ENCODE measurements at places on chromosomes 12 and 14. TPM values are rescaled to one million over a fixed set of nuclear protein-coding genes. Genes with fewer than 3 reads are reported as not detected.

DNA sequence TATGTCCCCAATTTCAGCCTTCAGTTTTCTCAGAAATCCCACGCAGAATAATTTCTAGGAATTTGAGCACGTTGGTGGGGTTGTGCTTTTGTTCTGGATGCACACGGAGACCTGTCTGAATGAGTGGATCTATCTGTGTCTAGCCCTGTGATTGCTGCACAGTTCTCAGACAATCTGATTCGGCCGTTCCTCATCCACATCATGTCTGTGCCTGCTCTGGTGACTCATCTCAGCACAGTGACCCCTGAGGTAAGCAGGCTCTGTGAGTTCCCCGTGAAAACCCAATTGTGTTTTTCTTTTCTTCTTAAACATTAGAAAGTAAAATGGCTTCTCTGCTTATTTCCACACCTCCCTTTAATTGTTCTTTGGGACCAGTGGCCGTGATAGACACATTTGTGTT, 20.2 kb downstream of the UBE3B start:
- DNase-seq = no peak

GRCh38 chr14:106277503-106277902, 751.1 kb downstream of the TMEM121 start:
- no peak for DNase-seq

The LRP1-AS gene
- total RNA-seq = not detected

DNA sequence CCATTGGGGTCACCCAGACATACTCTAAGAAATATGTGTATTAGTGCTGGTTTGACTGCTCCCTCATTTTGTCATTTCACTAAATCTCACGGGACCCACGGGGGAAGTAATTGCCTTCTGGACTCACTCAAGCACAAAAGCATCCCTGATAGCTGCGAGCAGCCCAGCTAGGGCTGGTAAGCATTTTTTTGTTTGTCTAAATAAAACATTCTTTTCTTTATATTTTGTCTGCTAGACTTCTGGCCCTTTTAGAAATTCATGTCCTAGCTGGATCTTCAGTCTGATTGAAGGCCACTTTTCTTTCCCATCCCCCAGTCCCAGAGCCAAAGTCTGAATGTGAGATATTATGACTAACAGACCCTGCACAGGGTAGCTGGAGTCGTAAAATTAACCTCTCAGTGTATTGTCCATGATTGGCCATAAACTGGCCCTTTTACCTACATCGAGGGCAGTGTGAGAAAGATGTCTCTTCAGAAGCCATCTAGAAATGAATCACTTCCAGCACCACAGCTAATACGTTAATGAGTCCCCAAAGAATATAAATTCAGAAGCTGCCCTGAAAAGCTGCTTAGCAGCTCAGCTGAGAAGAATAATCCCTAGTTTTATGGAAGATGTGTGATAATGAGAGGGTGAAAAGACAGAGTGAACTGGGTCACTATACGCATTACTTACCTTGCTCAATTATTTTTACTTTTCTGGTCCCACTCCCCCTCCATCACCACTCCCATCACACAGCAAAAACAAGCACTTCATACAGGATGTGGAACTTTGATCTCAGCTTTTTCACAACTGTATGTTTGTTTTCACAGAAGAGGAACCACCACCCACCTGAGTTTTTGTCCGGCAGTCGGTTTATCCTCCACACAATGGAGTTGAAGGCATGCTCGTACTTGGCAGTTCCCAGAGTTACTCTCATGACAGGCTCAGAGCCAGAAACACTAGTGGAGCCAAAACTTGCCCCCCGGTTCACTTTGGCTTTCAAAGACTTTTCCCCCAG, 55.6 kb upstream of the GTF2A1 start:
- DNase-seq = no peak

GRCh38 chr12:94235848-94236247, 87.5 kb downstream of the PLXNC1 start:
- no peak for DNase-seq

- no peak for DNase-seq
Observed at GRCh38 chr14:77830692-77831091, 30.8 kb downstream of the ADCK1 start.

The FOXG1 gene
- total RNA-seq = not detected

DNA sequence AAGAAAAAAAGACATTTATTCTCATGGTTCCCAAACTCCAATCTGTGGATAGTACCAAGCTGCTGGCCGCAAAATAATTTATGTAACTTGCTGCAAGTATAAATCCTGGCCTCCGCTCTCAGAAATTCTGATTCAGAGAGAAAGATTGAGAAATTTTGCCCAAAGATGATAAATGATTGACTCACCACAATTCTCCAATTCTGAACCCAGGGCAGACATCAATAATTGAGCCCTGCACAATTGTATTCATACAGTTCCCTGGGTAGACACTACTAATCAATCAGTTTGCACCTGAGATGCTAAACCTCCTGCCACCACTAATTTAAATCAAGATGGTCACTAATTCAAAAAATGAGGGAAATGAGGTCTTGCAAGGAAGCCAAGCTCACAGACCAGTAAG, 38.2 kb downstream of the TRPV4 start:
- DNase-seq = no peak

The PLEKHD1 gene
- not detected for total RNA-seq

GRCh38 chr14:76777721-76778120, 16.5 kb downstream of the VASH1 start:
- no peak for DNase-seq

DNA sequence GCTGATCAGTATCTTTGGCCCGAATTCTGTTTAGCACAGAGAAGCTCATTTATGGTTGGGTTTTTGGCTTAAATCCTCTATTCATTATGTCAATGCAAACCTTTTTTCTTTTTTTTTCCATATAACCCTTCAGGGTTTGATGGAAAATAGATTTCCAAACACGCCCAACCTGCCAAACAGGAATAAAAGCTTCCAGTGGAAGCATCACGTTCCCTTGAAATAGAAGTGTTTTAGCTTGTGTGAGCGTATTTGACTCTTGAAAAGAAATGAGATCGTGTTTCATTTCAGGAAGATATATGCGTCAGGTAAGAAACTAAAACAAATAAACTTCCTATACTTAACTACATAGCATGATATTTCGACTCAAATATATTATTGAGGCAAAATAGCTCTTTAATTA, at the start of gene PIK3C2G:
PIK3C2G (plus strand) TSS at position 246 of the 400 bp plus-strand sequence. CDS start 20,564 bp downstream, outside the sequence.
- DNase-seq = no peak

The GYS2 gene
- not detected for total RNA-seq

GRCh38 chr12:98893126-98893674, 248.1 kb downstream of the APAF1 start:
- peak; percentile 8 for DNase-seq

DNA sequence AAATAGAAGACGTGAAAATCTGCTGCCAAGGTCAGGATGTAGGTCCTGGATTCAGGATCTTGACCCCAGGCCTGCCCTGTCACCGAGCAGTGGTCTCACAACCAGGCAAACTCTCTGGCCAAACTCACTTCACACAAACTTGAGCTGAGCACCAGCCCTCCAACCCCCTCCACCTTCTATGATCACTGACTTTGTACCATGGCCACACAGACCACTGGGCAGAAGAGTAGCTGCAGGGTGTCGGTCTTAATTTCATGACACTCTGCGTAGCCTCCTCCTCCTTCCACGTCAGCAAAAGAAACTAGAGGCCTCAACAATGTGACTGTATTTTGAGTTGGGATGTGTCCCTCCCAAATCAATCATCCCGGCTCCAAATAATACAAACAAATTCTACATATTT, 7.2 kb upstream of the TBX3 start:
- DNase-seq = no peak

Measured in RPMI7951 (cell line).